ENCODE measurements at places on chromosomes 6 and 20.

DNA sequence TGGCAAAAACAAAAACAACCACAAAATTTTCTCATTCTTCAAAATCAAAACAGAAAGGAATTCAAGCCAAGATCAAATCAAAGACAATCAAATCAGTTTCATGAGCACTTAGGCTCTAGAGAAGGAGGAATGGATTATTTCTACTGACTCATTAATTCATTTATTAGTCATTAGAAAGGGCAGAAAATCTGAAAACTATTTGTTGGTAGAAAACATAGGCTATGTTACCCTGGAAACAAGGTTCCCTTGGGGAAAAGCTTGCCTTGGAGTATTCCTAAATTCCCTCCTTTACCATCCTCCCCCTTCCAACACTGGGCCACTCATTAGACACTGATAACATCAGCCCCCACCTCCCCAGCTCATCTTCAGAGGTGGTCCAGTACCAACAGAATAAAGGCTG lies 17.5 kb downstream of the KIF16B start:
- DNase-seq = no peak

DNA sequence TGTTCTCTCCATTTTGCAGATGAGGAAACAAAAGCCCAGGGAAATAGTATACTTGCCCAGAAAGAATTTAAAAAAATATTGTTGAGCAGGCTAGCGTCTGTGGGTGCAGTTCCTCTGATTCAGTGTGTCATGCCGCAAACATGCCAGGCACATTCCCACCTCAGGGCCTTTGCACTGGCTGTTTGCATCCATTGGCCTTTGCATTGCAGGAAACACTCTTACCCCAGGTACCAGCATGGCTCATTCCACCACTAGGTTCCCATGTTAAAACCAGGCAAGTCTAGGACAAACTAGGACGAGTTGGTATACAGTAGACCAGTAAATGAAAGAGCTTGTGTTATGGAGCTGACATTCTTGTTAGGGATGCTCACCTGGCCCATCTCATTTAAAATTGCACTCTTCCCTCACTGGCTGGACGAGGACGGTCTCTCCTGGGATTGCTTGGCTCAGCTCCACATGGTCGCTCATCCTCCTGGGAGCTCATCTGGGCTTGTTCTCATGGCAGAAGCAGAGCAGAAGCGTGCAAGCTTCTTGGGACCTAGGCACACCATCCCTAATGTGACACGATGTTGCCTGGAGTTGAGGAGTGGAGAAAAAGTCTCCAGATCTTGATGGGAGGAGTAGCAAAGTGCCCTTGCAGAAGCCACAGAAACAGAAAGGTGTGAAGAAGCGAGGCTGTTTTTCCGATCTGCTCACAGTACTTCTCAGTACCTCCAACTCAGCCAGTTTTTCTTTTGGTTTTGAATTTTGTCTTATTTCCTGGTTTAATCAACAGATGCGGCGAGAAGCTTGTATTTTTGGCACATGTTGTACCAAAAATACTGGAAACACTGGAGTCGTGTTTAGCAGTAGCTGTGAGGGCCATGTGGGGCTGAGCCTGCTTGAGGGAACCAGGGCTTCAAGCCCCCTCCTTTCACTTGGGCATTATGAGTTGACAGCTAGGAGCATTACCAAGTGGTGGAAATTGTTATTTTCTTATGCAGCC lies 13.9 kb downstream of the ZNF831 start:
- DNase-seq = peak; percentile 67

DNA sequence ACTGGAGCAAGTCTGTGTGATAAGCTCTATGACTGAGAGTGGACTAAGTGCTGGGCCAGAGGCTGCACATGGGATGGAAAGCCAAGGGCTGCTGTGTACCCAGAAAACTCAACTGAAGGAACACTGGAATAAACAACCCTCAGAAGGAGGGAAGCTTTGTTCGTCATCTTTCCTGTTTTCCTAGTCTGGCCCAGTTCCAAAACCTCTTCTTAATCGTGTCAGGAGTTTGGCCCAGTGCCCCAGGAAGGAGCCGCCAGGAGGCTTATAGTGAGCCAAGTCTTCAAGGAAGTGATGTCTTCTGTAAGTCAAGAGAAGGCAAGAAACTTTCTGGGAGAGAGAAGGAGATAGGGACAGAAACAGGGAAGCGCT lies 23.3 kb upstream of the TOP1 start:
- no peak for DNase-seq

GRCh38 chr6:156963712-156964700 lies 186.8 kb downstream of the ARID1B start:
- peak; percentile 73 for DNase-seq

DNA sequence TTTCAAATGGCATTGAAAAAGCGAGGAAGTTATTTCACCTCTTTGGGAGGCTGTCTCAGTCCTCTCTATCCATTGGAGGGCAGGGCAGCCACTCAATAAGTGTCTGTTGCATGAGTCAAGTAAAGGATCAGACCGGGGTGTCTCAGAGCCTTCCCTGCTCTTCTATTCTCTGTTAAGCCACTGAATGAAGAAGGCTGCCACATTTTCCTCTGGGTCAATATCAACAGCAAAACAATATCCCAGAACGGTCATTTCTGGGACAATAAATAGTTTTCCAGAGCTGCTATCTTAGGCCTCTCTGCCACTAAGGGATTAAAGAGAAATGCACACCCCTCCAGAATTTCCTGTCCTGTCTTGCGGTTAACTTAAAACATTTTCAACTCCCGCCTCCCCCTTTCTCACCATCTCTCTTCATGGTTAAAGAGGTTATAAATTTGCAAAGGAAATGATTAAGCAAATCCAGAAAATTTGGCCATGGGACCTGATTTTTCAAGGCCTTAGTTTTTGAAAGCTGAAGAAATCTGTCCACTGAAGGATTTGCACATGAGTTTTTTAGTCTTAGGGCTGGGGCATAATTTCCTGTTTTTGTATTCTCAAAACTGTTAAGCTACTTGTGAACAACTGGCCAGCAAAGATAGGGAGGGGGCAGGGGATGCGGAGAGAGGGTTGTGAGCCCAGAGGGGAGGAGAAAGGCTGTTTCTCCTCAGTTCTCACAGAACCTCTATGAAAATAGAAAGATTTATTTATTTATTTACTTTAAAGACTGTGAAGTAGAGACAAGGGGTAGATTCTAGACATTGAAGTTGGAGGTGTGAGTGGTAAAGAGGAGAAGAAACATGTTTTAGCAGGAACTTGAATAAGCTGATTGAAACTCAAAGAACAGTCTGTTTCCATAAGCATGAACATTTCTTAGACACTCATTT lies 135.7 kb downstream of the BCAS1 start:
- peak; percentile 42 for DNase-seq

GRCh38 chr6:25217302-25217701 lies 61.9 kb upstream of the CARMIL1 start:
- DNase-seq = no peak

DNA sequence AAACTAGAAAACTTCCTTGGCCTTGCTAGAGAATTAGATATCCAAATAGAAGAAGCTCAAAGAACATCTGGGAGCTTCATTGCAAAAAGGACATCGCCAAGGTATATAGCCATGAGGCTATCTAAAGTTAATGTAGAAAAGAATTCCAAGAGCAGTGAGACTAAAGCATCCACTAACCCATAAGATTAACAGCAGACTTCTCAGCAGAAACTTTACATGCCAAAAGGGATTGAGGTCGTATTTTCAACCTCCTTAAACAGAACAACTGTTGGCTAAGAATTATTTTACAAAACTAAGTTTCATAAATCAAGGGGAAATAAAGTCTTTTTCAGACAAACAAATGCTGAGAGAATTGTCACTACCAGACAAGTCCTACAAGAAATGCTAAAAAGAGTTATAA lies 149.1 kb upstream of the COL21A1 start:
- DNase-seq = no peak

GRCh38 chr6:44052419-44053023 lies 74.7 kb downstream of the MRPL14 start:
- DNase-seq = no peak

DNA sequence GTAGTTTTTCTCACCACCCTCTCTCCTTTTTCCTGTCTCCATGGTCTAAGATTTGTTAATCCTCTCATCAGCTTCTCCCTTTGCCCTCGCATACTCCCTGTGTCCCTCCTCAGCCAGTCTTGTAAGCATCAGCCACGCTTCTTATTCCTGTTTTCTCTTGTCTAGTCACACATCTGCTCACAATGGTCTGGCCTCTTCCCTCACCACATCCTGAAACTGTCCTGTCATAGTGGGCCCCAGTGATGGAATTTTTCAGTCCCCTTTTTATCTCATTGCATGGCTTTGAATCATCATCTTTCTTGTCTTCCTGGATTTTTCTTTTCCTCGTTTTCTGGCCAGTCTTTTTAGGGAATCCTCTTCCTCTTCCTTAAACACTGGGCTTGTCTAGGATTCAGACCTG lies 57.2 kb downstream of the GFRA4 start:
- DNase-seq = no peak

DNA sequence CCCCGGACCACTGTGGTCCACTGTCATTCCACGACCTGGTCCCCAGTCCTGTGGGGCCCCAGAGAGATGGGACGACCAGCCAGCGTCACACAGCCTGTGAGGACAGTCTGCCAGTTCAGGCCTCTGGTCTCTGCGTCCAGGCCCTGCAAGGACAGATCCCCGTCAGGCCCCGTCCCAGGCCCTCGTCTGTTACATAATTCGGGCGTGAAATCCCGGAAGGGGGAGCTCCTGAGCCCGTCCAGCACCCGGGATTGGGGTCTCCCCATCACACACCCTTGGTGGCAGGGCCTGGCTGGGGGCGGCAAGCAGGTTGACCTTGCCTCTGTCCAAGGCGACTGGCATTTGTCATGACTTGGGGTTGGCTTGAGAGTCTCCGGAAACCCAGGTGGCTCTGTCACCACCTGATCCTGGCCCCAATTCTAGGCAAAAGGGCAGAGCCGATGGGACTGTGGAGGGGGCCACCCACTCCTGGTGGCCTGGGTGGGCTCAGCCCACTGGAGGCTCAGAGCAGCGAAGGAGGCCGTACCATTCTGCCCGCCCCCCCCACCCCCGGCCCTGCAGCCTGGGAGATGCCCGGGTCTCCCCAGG lies 73.8 kb upstream of the GATA5 start:
- DNase-seq = no peak

- no peak for DNase-seq
Measured at GRCh38 chr6:17865243-17865642, 122.2 kb downstream of the KIF13A start.

- DNase-seq = no peak
Measured at GRCh38 chr6:120608826-120609225, 725.5 kb downstream of the TBC1D32 start.

- DNase-seq = no peak
Measured at GRCh38 chr6:154981079-154981870, 13.8 kb upstream of the TIAM2 start.

DNA sequence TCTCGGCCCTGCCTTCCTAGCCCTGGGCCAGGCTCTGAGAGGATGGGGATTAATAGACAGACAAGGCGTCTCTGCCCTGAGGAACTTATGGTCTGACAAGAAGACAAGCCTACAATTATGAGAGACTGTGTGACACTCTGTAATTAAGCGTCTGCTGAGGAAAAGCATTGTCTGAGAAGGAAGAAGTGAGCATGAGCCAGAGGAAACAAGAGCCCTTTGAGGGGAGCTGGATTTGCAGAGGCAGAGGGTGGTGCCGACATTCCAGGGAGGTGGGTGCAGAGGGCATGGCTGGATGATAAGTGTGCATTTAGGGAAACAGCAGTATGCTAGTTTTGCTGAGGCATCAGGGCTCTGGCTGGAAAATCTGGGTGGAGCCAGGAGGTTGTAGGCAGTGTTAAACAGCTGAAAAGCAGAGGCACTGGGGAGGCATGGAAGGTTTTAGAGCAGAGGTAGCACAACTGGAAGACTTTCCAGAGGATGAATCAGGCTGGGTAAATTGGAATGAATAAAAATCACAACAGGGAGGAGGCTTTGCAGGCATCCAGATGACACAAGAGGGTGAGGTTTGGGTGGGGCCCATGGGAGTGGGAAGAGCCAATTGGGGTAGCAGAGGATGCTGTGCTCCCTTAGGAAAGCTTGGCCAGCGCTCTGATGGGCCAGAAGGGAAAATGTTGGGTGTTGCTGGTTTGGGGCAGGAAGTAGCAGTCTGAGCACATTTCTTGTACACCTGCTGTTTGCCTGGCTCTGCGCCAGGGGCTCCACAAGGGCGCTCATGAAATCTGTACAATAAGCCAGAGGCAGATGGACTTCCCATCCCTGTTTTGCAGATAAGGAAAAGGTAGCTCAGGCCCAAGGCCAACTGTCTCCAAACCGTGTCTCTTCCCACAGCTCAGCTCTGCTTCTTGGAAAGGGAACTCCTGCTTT lies 74.0 kb upstream of the MYL9 start:
- peak; percentile 79 for DNase-seq

DNA sequence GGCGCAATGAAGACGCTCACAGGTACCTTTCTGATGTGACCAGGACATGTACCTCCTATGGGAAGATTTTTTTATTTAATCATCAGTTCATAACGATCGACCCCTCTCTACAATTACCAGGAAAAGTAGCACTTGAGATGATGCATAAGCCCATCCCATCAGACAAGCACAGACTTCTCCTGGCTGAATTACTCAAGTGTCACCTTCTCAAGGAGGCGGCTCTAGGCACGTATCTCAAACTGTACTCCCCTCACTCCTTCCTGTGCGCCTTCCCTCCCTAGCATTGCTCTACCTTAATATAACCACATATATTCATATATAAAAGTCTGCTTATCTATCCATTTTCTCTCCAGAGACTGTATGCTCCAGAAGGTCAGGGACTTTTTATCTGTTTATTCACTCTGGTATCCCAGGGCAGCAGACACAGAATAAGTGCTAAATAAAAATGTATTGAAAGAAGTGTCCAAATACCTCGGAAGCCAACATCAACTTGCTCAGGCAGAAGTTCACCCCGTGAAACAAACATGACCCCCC lies 71.5 kb downstream of the CNKSR3 start:
- DNase-seq = no peak

DNA sequence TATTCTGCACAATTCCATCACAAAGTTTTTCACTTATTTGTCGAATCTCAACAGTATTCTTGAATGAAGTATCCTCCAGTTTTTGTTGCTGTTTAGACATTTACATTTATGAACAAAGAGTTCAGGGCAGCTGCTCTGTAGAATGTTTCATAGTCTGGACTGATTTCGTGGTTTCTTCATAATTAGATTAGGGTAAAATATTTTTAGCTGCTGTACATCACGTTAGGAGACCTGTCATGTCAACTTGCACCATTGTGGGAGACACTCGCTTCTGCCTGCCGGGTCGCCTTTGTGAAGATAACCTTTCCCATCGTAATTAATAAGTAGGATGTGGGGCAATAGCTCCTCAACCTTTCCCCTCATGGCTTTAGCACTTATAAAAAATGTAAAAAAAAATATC lies 27.5 kb upstream of the RPS6KA2 start:
- DNase-seq = no peak

DNA sequence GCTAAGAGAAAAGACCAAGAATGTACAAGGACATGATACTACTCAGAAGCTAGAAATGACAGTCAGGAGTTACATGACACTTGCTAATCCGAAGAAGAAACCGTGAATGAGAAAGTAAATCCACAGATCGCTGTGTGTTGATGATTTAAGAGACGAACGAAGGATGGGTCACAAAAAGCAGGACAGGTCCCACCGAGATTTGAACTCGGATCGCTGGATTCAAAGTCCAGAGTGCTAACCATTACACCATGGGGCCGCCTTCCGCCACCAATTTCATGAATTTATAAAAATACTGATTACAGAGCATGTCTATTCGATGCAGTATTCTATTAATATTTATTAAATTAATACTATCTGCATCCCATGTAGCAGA lies 54.0 kb upstream of the BTN3A2 start:
- DNase-seq = peak; percentile 79

GRCh38 chr6:149089510-149089909 lies 228.0 kb upstream of the TAB2 start:
- peak; percentile 35 for DNase-seq

Measured in activated naive CD4-positive, alpha-beta T cell treated with anti-CD3 and anti-CD28 coated beads for 36 hours (primary cell).